Ecto neural progenitor cell (in vitro differentiated cells): ENCODE measurements at places on chromosomes 5 and 9.

GRCh38 chr5:180825768-180826525 lies 23.3 kb upstream of the MGAT1 start:
- peak; percentile 2 for DNase-seq

GRCh38 chr9:68983522-68984424 lies 30.1 kb downstream of the PRKACG start:
- no peak for DNase-seq

GRCh38 chr9:108468364-108468763 lies 387.4 kb downstream of the ACTL7B start:
- peak; percentile 59 for DNase-seq

- DNase-seq: no peak
Measured at GRCh38 chr5:12910641-12911040, 1006.4 kb upstream of the CTNND2 start.

DNA sequence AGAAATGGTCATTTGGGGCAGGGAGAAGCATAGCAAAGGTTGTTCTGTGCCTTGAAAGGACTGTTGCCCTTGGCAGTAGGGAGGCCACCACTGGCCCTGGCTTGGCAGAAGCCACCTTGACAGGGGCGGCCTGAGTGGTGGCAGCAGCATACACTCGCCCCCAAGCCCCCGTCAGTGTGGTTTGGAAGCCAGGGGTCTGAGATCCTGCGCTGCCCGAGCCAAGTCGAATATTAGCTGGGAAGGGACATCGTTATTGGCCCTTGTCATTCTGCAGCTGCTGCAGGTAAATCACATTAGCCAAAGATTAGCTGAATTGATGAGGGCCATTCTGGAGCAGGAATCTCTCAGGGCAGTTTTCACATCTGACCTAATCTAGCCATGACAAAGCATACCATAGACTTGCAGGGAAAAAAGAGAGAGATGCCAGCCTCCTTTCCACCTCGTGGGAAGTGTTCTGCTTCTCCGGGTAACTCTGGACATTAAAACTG lies 9.0 kb downstream of the OLFM1 start:
- no peak for DNase-seq

DNA sequence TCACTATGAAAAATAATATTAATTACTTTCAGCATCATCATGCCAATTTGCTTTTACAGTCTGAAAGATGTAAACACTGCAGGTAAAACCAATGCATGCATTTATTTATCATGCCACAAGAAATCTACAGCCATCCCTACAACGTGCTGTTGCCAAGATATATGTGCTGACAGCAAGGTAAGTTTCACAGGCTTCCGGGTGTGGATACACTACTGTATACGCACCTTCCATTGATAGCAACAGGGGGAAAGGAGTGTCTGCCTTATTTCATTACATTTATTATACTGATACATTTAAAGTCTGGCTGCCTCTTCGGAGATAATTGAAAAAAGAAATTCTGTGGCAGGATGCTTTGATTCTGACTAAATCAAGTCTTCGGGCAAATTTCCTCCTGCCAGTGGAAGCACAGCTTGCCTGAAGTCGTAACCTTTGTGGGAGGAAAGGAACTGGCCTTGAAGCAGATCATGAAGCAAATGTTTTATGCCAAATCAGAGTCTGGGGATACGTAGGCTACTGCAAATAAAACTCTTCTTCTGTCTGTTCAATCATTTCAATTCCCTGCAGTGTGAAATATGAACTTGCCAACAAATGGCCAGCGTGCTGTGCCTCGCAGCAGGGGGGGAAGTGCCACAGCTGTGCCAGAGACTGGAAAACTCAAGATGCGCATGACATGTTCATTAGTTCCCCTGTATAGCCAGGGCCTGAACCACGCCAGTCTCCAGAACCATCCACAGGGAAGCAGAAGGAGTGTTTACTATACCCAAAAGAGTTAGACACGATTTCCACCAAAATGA lies 268.1 kb downstream of the EFNA5 start:
- DNase-seq: no peak

GRCh38 chr9:121345070-121345469 lies 25.0 kb downstream of the STOM start:
- DNase-seq: no peak

GRCh38 chr5:106827061-106827460 lies 843.7 kb downstream of the EFNA5 start:
- no peak for DNase-seq

GRCh38 chr9:127912882-127913281 lies 4.0 kb downstream of the ST6GALNAC4 start:
- DNase-seq: no peak

DNA sequence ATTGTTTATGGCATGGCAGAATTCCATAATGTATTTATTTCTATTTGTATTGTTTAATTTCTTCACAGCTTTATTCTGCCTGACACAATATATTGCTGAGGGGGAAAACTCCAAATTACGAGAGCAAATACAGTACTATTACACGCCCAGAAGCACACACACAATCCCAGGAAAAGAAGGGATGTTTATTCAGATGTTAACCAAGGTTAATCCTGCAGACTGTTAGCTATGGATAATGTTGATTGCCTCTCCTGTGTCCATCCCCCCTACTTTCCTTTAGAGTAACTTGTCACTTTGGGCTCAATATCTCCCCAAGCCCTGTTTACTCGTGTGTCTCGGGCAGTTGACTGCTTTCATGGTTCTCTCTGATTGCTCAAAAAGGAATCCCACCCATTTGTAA lies 84.2 kb upstream of the ERCC6L2 start:
- no peak for DNase-seq

DNA sequence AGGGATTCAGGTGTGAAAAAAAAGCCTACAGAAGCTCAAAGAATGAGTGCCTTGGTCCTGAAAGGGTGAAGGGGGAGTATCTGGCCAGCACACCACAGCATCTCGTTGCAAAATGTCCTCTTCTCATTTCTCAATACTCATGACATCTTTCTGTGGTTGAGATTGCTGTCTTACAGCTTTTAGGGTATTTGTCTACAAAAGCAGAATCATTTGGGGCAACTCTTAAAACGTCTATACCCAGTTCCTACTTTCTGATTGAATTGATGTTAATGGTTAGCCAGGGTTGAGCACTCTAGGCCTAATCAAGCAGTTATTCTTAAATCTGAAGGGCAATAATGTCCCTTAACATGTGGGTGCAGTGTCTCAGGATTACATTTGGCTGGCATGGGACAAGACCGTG lies 21.2 kb upstream of the PCSK5 start:
- no peak for DNase-seq

- DNase-seq: peak; percentile 86
Measured at GRCh38 chr9:34701769-34702736, 7.9 kb downstream of the CCL21 start.

GRCh38 chr5:125424402-125425141 lies 678.1 kb upstream of the ZNF608 start:
- DNase-seq: no peak

GRCh38 chr9:95096807-95097206 lies 220.7 kb downstream of the FANCC start:
- no peak for DNase-seq

DNA sequence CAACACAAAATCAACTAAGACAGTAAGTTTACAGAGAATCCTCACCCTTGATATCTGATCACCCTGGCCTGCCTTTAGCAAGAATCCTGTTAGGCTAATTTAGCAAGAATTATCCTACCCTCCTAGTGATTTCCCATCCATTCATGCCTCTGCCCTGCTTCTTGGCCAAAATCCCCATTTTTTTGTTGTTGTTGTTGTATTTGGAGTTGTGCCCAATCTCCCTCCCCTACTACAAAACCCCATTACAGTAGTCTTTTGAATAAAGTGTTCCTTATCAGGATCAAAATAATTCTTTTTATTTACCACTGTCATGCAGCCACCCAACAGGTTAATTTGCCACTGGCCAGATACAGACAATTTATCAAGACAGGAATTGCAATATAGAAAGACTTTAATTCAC lies 58.5 kb upstream of the CLINT1 start:
- no peak for DNase-seq

DNA sequence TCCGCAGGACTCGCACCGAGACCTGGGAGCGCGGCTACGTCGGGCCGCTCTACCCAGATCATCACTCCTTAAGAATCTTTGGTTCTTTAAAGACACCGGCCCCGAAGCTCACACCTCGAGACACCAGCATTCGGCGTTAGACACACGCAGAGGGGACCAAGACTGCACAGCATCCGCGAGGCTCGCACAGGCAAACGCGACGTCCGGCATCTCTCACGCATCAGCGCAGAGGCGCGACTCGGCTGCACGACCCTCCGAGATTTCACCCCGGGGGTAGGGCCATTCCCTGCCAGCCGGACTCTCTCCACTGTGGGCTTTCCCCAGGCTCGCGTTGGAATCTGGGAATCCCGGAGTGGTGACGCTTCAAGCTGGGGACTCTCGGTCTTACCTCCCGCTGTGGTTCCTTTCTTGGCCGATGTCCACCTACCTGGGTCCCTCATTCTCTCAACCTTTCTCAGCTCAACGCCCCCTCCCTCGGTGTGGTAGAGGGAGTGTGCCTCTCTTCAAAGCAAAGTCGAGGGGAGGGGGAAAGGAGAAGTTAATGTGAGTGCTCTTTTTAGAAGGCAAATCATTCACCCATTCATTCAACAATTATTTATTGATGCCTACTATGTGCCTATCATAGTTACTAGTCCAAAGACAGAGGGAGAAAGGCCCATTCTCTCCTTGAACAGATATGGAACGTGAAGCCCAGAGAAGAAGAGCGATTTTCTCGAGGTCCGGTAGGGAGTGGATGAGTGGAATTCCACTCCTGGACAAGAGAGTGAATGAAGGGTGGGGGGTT lies 1.3 kb upstream of the HAND1 start:
- no peak for DNase-seq

DNA sequence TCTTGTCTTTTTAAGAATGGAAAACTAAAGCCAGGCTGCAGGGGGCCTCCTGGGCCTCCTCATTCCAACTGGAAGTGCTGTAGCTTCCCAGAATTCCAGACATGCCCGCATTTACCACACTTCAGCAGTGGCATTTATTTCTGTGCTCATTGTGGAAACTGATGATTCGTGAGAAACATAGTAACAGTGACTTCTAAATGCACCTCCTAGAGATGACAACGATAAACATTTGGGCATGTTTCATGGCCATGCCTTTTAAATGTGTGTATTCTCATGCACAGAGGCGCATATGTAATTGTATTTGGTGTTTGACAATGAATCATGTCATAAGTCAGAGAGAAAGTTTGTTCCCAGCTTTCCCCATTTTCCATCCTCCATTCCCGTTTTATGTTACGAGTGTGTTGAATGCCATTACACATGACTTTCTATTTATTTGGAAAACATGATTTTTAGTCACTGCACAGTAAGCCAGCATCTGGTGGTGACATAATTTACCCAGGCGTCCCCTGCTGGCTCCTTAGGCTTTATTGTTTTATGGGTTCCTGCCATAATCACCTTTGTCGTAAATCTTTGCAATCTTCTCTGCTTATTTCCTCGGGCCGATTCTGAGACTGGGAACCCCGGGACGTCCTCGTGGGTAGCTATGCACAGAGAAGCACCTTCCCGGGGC lies 68.8 kb upstream of the FCN2 start:
- DNase-seq: no peak
